ENCODE measurements at places on chromosomes 12 and 14.

- DNase-seq, result peak; percentile 61
These were observed 673 bp downstream of the BEGAIN start for GRCh38 chr14:100586403-100587085.

GRCh38 chr12:10558789-10559188 is 53.1 kb downstream of the EIF2S3B start:
- DNase-seq, result no peak

DNA sequence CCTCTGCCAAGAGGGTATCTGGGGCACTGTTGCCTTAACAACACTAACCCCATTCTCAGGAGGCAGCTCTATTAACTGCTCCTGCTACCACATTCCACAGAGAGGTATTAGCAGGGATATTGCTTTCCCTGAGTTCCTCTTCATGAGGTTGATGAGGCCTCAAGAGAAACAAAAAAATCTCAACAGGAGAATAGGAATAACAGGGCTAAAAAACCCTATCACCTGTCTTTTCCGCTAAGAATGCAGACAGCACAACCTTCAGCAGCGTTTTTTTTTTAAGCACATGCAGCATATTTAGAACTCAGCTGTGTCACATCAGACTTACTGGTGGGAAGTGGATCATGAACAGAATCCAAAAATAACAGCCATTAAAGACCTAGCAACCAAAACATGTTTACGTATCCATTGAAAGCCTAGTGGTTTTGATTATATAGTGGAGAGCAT is 29.2 kb downstream of the ATF7 start:
- no peak for DNase-seq

- peak; percentile 67 for DNase-seq
These were observed 8.9 kb downstream of the FUT8 start for GRCh38 chr14:65421201-65421981.

GRCh38 chr14:75549169-75549568 is 26.9 kb downstream of the BATF start:
- DNase-seq, result no peak

GRCh38 chr14:106848330-106849121 is 1322.1 kb downstream of the TMEM121 start:
- DNase-seq, result no peak

- no peak for DNase-seq
These were observed 19.7 kb upstream of the BEGAIN start for GRCh38 chr14:100606687-100607610.

GRCh38 chr12:102421802-102422583 is 58.4 kb downstream of the IGF1 start:
- DNase-seq, result no peak

GRCh38 chr12:9064815-9065606 is 50.7 kb downstream of the A2M start:
- DNase-seq, result peak; percentile 90

GRCh38 chr12:87846045-87846444 is 183.2 kb downstream of the C12orf50 start:
- DNase-seq, result no peak

DNA sequence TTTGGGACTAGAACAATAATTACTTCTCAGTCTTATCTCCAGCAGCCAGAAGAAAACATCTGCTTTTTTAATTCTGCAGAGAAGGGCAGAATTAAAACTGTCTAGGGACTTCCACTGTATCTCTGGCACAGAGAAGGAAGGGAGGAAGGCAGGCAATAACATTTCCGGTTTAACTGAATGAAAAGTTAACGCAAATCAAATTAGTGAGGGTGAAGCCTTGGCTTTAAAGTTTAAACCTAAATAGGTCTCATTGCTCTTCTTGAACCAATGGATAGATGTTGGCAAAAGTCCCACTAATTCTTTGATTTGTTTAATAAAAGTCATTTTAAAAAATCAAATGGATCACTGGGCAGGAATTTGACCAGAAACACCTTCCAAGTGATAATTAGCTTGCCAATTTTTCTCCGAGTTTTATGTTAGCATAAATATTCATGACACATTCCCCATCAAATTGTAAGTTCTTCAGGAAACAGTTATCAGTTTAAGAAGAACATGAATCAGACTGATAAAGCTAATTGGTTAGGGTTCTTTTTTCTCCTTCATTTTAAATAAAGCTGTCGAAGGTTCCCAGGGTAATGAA is 181.9 kb downstream of the SLC15A5 start:
- no peak for DNase-seq

DNA sequence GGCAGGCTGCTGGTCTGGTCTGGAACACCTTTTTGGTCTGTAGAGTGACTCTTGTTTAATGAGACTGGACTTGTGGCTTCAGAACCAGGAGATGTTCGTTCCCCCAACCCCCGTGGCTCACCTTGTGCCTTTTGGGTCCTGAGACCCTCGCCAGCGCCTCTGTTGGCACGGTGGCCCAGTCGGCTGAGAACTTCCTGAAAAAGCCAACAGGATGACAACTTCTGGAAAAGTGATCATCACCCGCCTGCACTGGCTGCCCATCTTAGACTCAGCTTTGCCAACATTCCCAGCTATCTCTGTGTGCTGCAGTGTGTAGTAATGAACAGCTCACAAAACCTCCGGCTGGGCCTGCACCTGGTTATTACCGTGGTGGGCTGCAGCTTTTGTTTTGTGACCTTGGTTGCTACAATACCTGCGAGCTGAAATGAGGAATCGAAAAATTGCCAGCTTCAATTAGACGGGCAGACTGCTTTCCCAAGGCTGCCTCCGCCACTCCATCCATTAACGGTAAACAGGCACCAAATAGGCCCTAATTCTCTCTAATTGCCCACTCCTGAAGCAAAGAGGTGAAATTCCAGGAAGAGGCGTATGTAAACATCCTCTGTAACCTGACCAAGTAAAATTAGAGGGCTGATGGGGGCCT is 16.0 kb downstream of the MEG3 start:
- no peak for DNase-seq

GRCh38 chr12:127245437-127245836 is 1021.5 kb upstream of the TMEM132C start:
- DNase-seq, result no peak

- DNase-seq, result no peak
These were observed 112.7 kb downstream of the SLC16A7 start for GRCh38 chr12:59708484-59708883.

DNA sequence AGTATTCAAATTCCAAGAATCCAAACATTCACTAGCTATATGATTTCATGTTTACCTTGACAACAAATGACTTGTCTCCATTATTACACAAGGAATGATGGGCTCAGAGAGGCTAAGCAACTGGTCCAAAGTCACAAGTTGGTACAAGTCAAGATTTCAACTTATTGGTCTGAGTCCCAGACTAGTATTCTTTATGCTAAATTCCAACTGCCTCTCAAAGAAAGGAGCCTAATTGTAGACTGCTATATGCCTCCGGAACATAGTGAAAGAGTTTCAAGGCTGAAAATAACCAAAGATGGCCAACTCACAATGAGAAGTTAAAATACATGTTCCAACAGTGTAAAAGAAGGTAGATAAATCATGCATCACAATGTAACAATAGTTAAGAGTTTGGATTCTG is 7.5 kb downstream of the BTG1 start:
- DNase-seq, result no peak

GRCh38 chr12:51320695-51321320 is 3.2 kb downstream of the BIN2 start:
- DNase-seq, result no peak

DNA sequence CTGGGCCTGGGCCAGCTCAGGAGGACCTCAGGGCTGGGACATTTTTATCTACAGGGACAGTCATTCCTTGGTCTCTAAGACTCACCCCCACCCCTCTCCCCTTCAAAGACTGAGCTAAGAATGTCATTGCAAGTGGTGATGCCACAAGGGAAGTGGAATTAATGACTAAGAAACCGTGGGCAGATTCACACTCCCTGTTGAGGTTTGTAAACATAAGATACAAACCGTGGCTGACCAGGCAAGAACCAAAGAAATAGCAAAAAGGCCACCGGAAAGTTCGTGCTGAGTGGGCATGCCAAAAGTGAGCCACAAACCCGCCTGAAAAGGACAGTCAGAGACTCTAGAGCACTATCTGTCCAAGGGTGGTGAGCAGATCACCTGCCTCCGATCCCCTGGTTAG is 25.7 kb downstream of the NUAK1 start:
- DNase-seq, result no peak

DNA sequence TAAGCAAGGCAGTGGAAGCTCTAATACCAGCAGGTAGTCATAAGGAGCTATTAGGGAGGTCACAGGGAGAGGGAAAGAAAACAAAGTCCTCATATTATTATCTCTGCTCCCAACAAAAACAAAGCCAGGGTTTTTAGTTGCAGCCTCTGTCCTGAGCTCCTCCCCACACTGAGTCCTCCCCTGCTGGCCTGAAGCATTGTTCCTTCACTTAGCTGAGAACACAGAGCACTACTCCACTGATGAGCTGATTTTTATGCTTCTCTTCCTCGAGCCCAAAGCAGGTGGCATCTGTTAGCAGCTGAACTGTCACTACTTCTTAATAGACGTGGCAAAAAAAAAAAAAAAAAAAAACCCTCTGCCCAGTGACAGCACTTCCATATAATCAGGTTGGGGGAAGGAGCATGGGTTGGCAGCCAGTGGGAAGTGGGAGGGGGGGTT is 10.5 kb upstream of the STAC3 start:
- no peak for DNase-seq

GRCh38 chr14:49014476-49014875 is 571.7 kb downstream of the RPS29 start:
- no peak for DNase-seq

DNA sequence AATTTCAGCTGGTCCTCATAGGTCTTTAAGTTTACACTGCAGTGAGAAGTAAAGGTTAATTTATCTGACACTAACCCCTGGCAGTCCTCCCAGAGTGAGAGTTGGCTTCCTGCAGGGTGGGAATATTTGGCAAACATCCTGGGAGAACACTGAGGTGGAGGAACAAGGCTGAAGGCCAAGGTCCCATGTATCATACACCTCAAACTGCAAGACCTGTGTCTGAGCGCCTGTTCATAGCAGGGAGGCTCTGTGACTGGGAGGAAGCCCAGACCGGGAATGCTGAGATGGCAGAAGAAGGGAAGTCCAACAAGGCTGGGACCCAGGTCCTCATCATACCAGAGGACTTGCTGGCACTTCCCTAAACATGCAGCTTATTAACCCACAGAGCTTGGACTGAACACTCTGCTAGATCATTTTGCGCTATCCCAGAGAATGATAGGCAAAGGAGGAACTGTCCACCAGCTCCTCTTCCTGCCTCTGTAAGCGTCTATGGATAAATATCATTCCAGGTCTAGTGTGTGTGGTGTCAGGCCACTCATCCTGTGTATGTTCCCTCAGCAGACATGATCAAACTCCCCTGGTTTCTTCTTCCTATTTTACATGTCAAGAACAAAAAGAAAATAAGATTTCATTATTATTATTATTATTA is 199.6 kb upstream of the CNOT2 start:
- no peak for DNase-seq

DNA sequence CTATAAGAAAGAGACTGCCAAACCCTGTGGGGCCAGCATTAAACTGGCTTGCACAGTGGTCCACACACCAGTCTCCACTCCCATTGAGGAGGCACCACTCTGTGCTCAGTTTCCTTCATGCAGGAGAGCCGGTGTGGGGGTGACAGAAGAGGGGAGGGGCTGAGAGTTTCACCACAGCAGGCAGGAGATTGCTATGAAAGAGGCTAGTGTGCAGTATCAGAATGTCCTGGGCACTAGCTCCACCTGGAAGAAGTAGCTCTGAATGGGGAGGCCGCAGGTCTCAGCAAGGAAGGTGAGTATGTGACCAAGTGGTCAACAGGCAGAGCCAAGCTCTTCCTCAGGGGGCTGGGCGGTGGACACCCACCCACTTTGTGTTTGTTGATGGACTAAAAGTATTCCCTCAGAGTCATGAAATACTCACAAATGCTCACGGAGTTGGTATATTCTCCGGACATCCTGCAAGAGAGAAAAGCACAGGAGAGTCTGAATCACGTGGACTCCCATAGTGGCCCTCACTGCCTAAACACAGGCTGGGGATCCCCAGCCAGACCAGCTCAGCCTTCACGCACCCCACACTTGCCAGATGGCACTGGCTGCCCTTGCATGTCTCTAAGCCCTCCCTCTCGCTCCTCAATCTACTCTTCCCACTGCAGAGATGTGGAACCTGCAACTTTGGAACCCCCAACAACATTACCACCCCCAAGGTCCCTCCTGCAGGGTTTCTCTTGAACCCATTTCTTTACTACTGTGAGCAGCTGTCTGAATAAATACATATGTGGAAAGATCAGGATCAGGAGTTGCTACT is 7.8 kb upstream of the KRT72 start:
- no peak for DNase-seq

DNA sequence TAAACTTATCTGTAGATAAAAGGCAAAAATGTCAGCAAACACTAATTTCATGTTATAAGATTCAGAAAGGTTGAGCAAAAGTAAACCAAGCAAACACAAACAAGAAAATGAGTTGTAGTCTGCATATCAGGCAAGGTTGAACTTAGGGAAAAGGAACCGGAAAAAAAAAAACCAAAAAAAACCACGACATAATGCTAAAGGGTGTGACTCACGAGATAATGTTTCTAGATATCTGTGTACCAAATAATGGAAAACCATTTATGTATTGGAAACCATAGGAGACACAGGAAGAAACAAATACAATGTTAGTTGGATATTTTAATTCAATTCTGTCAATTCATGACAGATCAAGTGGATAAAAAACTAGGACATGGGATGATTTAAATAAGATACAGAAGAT is 60.5 kb downstream of the GPATCH2L start:
- DNase-seq, result no peak

DNA sequence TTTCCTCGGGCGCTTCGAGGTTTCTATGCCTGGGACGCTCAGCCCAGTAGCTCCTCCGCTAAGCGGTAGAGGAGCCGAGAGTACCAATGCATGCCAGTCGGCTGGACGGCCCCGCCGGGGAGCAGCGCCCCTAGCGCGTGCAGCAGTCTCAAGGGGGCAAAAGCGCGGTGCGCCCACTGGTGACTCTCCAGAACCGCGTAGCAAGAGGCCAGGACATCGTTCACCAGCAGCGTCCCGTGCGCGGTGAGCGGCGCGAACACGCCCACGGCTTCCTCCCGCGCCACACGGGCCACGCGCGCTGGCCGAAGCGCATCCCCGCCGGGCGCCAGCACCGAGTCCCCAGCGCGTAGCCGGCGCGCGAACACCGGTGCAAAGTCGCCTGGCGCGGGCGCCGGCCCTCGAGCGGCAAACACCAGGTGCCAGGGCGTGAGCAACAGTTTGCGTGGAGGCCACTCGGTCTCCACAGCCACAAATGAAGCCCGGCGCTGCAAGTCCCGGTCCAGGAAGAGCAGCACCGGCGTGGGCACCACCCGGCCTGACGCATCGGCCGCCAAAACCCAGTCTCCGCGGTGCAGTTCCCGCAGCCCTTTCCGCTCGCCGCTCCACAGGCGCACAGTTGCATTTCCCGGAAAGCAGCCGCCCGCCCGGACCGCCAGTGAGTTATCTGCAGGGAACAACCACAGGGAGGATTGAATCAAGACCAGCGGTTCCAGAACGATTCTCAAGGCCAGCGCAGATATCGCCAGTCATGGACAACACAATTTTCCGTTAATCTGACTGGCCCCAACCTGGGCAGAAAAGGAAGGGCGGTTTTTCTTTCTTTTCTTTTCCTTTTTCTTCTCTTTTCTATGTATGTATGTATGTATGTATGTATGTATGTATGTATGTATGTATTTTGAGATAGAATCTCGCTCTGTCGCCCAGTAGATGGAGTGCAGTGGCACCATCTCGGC is 4.5 kb downstream of the DHH start:
- no peak for DNase-seq

Measured in urothelium cell line (cell line).